Stimulated activated CD4-positive, alpha-beta T cell treated with anti-CD3 and anti-CD28 coated beads, Interleukin-1b, Interleukin-23, amount 100 ng/mL, for 1 hour (primary cell): ENCODE measurements at places on chromosomes 7 and 10.

GRCh38 chr10:88195841-88196240, 332.4 kb downstream of the PTEN start:
- no peak for DNase-seq

- no peak for DNase-seq
These were observed 1.2 kb downstream of the GRK5 start for GRCh38 chr10:119208553-119208940.

DNA sequence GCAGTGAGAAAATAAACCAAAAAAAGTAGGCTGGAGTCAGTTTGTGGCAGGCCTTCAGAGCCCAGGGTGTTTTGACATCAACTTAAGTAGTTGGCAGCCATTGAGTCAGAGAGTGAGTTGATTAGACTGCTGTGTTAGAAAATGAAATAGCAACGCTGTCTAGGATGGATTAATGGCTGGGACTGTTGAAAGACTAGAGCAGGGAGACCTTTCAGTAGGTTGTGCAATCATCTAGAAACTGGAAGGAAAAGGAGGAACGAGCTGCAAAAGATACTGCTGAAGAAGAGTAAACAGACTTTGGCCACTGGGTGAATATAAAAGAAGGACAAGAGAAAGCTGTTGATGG, 28.6 kb upstream of the TRIL start:
- no peak for DNase-seq

DNA sequence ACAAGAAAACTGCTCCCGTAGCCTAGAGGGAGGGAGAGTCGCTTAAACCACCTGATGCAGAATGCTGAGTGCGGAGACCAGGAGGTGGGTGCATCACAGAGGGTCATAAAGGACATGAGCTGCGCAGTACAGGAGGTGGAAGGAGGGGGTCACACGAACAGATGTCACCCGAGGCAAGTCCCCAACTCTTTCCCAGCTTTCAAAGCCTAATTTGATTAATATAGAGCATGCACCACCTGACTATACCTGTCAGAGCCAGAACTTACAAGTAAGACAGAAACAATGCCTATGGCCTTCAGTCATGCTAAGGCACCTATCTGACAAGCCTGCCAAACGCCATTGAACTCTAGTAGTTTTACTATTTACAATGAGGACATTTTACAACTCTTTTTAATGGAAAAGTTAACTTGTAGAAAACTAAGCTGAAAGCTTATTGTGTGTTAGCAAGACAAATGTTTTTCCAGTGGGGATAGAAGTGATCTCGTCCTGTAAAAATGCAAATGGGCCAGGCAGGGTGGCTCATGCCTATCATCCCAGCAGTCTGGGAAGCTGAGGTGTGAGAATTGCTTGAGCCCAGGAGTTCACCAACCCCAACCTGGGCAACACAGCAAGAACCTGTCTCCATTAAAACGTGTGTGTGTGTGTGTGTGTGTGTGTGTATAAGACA, 1.1 kb upstream of the VOPP1 start:
- no peak for DNase-seq

GRCh38 chr10:79446758-79447084, 1.3 kb upstream of the ZCCHC24 start:
- DNase-seq = no peak

GRCh38 chr10:96352582-96352981, 6.2 kb downstream of the OPALIN start:
- DNase-seq = no peak

DNA sequence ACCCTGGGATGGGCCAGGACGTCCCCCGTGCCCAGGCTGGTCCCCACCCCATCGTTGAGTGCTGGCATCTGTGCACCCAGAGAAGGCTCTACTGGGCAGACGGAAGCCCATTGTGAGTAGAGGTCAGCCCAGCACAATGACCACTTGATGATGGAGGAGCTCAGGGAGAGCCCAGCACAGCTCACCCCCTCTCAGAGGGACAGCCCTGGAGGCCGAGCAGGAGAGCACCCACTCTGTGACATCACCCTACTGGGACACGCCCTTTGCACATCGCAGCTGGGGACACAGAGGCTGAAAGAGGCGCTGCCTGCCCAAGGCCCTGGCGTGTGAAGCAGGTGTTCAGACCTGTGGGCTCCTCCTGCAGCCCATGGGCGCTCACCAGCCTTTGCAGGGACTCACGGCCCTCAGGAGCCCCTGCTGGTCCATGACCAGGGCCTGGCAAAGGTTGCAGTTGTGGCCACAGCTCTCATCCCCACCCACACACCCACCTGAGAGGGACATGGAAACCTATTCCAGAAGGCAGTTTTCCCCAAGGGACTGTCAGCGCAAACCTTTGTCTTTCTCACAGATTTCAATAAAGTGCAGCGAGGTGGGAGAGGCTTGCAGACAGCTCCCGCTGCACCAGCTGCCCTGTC, 67.2 kb upstream of the PPP2R2D start:
- DNase-seq = no peak

GRCh38 chr10:116444527-116445142, 17.0 kb downstream of the PNLIPRP3 start:
- no peak for DNase-seq

- no peak for DNase-seq
These were observed 101.0 kb downstream of the MYL10 start for GRCh38 chr7:101527844-101528667.

GRCh38 chr10:1402016-1402770, 335.1 kb downstream of the ADARB2 start:
- no peak for DNase-seq

- no peak for DNase-seq
These were observed 595 bp upstream of the SUN1 start for GRCh38 chr7:831596-832166.

DNA sequence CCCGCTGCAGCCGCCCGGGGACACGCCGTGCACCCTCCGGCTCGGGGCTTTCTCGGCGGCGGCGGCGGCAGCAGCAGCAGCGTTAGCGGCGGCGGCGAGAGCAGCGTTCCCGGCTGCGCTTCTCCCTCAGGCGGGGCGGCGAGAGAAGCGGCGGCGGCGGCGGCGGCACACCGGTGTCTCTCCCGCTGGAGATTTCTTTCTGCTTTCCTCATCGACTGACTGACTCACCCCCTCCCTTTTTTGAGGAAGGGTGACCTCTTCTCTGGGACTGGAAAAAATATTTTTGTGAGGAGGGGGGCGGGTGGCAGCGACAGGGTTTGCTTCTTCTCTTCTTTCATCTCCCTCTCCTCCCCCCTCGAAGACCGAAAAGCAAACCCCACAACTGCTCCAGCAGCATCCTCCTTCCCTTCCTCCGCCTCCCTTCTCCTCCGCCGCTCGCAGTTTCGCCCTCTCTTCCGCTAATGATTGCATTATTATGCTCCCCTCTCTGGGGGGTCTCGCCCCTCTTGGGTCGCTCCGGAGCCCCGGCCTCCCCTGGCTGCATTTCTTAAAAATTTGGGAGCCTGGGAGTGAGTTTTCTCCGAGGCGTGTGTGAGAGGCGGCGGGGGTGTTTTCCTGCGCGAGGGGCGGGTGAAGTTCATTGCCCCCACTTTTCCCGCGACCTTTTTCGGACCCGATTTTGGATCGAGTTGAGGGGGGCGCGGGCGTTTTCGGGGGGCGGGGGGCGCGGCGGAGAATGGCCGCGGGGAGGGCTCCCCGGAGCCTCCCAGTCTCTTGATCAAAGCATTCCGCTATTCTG, 411 bp downstream of the AUTS2 start:
- DNase-seq = no peak

DNA sequence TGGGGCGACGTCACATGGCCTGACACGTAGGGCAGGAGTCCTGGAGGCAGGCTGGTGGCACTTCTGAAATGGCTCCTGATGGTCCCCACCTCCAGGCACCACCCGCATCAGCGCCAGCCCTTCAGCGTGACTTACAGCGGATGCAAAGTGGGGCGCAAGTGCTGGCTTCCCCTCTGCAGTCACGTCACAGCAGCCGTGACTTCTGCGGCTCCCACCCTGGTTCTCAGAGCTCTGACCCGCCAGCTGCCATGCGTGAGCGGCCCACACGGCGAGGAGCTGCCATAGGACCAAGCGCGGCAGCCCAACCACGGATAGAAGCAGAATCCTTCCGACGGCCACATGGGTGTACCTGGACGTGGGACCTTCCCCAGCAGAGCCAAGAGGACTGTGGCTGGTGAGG, 159.0 kb downstream of the ELFN1 start:
- no peak for DNase-seq

DNA sequence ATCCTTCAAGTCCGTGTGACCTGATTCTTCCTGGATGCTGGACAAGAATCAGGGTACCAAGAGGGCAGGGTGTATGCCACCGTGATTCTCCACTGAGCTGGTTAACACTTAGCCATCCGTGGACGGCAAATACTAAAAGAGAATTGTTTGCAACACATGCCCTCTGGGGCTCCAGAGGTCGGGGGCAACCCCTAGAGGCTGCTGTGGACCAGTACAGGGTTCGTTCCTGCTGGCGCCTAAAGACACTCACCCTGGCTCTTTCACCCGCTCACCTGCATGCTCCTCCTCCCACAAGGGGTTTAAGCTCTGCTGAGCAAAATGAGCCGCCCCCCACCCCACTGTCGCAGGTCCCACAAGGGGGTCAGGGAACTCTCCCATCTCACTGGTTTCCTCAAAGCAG, 148.7 kb upstream of the ITGB1 start:
- DNase-seq = no peak

DNA sequence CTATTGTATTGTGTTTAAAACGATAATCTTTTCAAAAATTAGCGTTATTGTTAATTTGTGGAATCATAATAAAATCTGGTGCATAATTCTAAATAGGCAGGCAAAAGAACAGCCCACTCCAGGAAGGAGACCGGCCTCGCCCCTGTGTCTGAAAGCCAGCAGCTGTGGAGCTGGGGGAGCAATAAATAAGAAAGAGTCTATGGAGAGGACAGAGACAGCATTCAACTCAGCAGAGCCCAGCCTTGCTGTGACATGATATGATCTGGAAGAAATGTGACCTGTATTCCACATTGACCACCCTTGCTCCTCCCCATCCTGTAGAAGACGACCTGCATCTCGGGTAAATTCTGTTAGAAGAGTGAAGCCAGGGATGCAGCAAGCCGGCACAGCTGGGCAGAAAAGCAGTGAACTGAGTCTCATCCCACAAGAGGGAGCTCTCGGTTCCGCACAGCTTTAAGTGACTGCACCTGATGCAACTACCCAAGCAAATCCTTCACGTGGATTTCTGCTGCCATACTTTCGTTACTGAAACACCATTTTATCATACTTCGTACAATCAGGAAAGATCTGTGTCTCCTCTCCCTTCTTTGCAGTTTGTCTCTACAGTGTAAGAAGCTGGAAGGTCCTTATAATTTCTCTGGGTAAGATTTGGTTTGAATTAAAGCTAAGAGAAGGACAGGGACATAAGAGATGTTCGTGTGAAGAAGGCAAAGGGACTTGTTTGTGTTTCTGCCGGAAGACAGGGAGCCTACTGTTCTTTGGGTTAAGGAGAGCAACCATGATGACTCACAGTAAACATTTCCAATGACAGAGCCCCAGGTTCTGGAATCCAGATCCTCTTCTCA, 427.1 kb downstream of the GPAM start:
- no peak for DNase-seq

DNA sequence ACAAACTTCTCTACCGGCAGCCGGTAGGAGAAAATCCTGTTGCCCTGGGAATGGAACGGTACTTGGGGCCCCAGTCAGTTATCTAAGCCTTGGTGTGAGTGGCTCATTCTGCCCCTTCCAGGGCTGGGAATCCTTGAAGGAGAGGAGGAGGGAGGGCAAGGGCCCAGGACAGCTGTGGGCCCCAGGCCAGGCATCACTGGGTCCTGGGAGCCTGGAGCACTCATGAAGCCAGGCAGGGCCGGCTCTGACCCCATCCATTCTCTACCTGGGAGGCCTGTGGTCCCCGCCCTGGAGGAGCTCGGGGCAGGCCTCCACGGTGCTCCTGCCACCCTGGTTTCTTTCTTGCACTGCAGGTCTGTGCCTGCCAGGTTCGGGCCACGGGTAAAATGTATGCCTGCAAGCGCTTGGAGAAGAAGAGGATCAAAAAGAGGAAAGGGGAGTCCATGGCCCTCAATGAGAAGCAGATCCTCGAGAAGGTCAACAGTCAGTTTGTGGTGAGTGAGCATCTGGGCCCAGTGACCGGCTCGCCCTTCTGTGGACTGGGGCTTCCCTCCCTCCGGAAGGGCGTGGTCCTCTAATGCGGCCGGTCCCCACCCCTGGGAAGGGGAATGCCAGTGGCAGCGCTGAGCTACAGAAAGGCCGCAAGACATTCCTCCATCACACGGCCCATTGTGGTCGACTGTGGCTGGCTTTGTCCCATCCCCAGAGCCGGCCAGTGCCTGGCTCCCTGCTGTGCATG, 111.3 kb downstream of the RGS10 start:
- DNase-seq = no peak

DNA sequence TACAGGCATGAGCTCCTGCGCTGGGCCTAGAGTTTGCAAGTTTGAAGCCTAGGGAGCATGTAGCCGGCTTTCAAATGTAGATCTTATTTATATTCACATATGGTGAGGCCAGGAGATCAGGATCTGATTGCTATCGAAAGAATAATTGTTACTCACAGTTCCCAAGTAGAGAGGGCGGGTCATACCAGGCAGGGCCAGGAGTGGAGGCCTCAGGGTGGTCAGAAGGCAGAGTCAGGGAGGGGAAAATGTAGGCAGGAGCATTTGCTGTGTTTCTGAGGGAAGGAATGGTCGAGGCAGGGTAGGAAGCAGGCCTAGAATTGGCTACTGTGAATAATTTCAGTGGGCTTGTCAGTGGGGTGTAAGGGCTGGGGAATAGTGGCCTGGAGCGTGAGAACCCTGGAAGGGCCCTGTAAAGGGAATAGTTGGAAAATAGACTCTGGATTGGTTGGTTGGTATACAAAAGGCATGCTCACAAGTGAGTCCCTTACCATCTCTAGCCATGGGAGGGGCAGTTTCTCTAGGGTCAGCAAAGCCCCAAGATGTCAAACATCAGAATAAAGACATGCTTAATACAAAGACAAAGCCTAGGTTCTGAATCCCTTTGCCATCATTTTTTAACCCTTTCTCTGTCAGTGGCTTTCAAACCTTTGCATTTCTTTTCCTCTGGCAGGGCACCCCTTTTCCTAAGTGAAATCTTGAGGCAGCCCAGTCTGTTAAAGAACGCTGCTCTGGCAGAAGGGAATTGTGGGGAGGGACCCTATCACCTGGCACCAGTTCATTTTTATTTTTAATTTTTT, 36.0 kb upstream of the DLG5 start:
- no peak for DNase-seq

DNA sequence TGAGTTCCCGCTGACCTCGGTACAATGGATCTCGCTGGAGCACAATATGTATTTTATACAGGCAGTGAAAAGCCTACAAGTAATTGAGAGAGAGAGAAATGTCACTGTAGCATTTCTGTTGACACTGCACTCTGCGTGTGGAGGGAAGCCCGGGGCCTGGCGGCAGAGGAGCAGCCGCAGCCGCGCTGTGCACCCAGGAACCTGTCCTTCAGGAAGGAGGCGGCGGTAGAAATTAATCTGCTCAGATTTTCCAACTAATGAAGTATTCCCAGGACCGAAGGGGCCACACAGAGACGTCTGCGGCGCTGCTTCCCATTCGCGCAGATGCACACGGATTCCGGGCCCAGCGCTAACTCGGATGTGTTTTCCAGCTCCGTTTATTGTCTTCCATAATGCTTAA, 170.1 kb downstream of the EBF3 start:
- DNase-seq = no peak

DNA sequence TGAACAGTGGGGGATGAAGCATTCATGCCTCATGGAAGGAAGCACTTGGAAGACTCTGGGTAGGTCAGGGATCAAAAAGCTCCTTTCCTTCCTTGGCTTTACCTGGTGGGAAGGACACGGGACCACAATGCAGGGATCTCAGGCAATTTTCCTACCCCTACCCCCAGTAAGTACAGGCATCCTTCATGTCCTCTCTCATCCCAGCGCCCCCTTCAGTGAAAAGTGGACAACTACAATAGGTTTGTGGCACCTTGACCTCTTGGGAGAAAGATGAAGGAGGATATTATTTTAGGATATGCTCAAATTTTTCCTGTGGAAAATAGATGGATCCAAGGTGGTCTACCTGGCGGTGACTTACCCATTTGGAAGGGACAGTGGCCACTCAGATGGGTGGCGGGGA, 16.5 kb downstream of the AFAP1L2 start:
- no peak for DNase-seq
